Esophagus squamous epithelium (tissue), 5 donors: ENCODE measurements at places on chromosomes 6 and 20. TPM values are rescaled to one million over a fixed set of nuclear protein-coding genes. Genes with fewer than 3 reads are reported as not detected.

DNA sequence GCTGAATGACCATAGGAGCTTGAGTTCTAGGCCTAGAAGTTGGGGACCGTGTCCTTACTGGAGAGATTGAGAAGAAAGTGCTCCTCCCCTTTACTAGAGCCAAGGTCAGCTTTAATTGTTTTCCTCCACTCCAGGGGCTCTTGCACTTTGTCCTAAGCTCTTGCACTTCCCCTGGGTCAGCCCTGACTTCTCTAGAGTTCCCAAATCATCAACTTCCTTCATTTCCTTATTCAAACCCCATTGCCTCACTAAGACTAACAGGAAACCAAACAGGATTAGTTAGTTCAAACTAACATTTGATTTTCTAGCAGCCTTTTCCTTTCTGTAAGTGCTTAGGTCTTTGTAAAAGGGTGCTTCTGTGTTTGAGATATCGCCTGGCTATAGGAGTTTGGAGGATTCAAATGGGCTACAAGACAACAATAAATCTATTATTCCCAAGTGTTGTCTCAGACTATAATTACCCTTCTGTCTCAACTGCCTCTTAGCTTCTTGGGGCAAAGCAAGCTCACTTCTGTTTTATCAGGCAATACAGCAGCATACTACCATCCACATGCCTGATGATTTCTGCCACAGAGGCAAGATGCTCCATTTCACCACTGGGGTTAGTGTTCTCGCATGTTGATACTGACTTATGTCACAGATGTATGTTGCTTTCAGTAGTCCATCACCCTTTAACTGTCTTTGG lies 12.8 kb upstream of the DTNBP1 start:
- H3K4me1 ChIP-seq, result no peaks in the 10 kb centered on the region
- H3K36me3 ChIP-seq, result no peaks in the 10 kb centered on the region
- DNase-seq, result no peak
- H3K27ac ChIP-seq, result no peak overlapping the region
- no peak overlapping the region for H3K4me3 ChIP-seq
- H3K27me3 ChIP-seq, result no peaks in the 10 kb centered on the region

DNA sequence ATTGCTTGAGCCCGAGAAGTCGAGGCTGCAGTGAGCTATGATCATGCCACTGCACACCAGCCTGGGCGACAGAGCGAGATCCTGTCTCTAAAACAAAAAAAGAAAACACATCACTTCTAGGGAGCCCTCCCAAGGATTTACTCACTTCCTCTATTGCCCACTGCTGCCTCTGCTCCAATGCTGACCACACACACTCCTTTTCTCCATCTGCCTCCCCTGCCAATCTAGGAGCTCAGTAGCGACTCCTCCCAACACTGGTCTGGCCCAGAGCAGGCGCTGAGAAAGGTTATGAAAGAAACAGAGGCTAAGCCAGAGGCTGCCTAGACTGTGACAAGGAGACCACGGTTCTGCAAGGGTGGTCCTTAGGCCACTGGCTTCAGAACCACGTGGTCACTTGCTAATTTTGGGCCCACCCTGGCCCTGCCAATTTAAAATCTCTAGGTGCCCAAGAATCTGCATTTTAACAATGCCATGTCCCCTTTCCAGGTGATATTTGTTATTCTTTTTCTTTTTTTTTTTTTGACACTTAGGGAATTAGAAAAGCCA lies 1.3 kb upstream of the E2F1 start:
- H3K27me3 ChIP-seq, result no peaks in the 10 kb centered on the region
- H3K4me3 ChIP-seq, result no peak overlapping the region
- peaks cover 28% of the 10 kb centered on the region for H3K4me1 ChIP-seq
- H3K27ac ChIP-seq, result no peak overlapping the region
- no peaks in the 10 kb centered on the region for H3K36me3 ChIP-seq

NAA20 gene
- 164 TPM for total RNA-seq

ELOVL2 gene
- total RNA-seq, result 0.06 TPM

LY6G6C gene
- total RNA-seq, result 14.6 TPM

TAGAP gene
- total RNA-seq, result 1.4 TPM

DNA sequence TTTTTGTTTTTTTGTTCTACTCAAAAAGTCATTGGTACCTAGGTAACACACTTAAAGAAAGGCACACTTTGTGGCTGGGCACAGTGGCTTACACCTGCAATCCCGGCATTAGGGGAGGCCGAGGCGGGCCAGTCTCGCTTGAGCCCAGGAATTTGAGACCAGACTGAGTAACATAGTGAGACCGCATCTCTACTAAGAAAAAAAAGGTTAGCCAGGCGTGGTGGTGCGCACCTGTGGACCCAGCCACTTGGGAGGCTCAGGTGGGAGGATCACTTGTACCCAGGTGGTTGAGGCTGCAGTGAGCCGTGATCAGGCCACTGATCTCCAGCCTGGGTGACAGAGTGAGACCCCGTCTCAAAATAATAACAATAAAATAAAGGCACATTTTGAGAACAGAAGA lies 67.4 kb upstream of the BHLHE23 start:
- DNase-seq, result no peak
- no peaks in the 10 kb centered on the region for H3K36me3 ChIP-seq
- H3K4me1 ChIP-seq, result no peaks in the 10 kb centered on the region
- peaks cover 7% of the 10 kb centered on the region for H3K27me3 ChIP-seq
- no peak overlapping the region for H3K27ac ChIP-seq

DNA sequence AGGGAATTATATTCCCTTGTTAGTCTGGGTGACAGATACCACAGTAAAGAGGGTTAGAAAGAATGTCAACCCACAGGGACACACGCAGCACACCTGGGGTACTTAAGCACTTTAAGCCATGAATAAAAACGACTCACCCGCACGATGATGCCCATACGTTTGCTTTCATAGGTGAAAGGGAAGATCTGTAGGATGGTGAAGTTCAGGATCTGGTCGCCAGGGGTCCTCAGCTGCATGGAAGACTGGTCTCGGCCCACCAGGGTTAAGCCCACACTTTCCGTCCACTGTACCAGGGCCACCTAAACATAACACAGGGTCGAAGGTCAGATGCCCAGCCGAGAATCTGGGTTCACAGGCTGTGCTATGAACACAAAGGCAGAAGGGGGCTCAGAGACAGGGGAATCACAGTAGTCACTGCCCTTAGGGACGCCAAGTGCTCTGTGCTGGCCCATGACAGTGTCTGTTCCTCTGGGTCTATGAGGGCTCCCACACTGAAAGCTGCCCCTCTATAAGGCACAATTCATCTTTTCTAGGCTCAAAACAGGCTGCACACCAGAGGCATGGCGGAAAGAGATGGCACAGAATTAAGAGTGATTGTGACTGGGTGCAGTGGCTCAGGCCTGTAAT lies 96.8 kb upstream of the NFATC2 start:
- H3K27me3 ChIP-seq, result no peaks in the 10 kb centered on the region
- no peak overlapping the region for H3K4me3 ChIP-seq
- H3K36me3 ChIP-seq, result no peaks in the 10 kb centered on the region
- no peak for DNase-seq
- H3K4me1 ChIP-seq, result no peaks in the 10 kb centered on the region

ZBP1 gene
- 0.35 TPM for total RNA-seq

GRCh38 chr6:1796706-1797529 lies 187.2 kb downstream of the FOXC1 start:
- no peak for DNase-seq
- H3K27ac ChIP-seq, result no peak overlapping the region
- H3K4me3 ChIP-seq, result no peak overlapping the region
- H3K36me3 ChIP-seq, result no peaks in the 10 kb centered on the region
- no peaks in the 10 kb centered on the region for H3K4me1 ChIP-seq

DNA sequence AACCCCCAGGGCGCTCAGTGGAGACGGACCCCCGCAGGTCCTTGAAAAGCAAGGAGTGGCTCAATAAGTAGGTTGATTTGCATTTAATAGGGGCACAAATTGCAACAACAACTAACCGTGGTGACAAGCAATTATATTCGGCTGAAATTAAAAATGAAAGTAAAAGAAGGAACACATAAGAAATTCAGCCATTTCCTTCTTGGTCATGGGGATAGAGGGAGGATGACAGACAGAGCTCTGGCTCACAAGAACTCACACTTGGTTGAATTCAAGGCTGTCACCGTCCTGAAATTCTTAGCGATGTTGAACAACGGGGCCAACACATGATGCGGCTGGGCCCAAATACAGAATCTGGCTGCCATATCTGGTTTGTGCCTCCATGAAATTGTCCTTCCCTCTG lies 129.0 kb downstream of the EDN3 start:
- no peak for DNase-seq
- no peak overlapping the region for H3K27ac ChIP-seq
- H3K27me3 ChIP-seq, result no peaks in the 10 kb centered on the region
- peaks cover 3% of the 10 kb centered on the region for H3K4me1 ChIP-seq
- no peaks in the 10 kb centered on the region for H3K36me3 ChIP-seq

- H3K4me3 ChIP-seq, result no peak overlapping the region
- H3K4me1 ChIP-seq, result peaks cover 10% of the 10 kb centered on the region
- H3K36me3 ChIP-seq, result no peaks in the 10 kb centered on the region
- no peak overlapping the region for H3K27ac ChIP-seq
- H3K27me3 ChIP-seq, result no peaks in the 10 kb centered on the region
- DNase-seq, result no peak
These were observed 63.7 kb upstream of the SHLD1 start for GRCh38 chr20:5686384-5687105.

RWDD2A gene
- 1.0 TPM for total RNA-seq

DNA sequence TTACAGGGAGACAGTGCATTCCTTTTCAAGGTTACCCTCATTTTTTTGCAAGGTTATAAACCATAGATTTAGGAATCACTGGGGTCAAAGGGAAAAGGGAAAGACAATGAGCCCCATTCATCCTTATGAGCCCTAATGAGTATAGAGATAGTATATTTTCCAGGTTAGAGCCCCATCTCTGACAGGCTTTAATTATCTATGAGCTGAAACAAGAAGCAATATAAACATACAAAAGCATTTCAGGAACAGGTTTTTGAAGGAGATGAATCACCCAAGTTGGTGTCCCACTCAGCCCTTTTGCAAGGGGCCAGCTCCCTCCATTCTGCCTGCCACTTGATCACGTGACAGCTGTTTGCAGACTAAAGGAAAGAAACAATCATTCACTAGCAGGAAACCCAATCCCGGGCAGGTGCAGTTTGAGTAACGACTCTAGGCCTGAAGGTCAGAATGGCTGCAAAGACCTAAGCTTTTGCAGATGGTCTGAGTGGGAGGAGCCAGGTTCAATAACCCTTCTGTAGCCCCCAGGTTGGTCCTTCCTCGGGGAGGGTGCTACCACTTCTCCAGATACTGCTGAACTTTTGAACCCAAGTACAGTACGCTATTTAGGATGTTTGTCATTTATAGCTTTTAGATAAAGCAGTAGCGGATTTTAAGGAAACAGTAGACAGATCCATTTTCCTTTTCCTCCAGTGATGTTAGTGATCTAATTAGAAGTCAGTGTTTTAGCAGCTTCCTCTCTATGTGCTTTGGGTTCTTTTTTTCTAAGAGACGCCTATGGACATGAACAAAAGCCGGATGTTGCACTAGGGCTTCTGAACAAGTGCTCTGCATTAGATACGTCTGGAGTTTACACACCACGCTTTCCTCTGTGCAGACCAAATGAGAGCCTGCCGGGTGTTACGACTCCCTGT lies 253.2 kb downstream of the SOX4 start:
- H3K4me1 ChIP-seq, result peaks cover 40% of the 10 kb centered on the region
- H3K27ac ChIP-seq, result no peak overlapping the region
- DNase-seq, result no peak
- no peak overlapping the region for H3K4me3 ChIP-seq
- no peaks in the 10 kb centered on the region for H3K27me3 ChIP-seq

PI3 gene
- 2,947 TPM for total RNA-seq

HLA-G gene
- total RNA-seq, result not detected
